ENCODE measurements at places on chromosomes 3 and 15. TPM values are rescaled to one million over a fixed set of nuclear protein-coding genes. Genes with fewer than 3 reads are reported as not detected.

GRCh38 chr3:23999012-23999641 lies 54.0 kb downstream of the NR1D2 start:
- DNase-seq, result peak; percentile 35

- peak; percentile 40 for DNase-seq
Measured at GRCh38 chr3:11803977-11804892, 42.5 kb downstream of the TAMM41 start.

Gene SMCO1
- total RNA-seq, result not detected

DNA sequence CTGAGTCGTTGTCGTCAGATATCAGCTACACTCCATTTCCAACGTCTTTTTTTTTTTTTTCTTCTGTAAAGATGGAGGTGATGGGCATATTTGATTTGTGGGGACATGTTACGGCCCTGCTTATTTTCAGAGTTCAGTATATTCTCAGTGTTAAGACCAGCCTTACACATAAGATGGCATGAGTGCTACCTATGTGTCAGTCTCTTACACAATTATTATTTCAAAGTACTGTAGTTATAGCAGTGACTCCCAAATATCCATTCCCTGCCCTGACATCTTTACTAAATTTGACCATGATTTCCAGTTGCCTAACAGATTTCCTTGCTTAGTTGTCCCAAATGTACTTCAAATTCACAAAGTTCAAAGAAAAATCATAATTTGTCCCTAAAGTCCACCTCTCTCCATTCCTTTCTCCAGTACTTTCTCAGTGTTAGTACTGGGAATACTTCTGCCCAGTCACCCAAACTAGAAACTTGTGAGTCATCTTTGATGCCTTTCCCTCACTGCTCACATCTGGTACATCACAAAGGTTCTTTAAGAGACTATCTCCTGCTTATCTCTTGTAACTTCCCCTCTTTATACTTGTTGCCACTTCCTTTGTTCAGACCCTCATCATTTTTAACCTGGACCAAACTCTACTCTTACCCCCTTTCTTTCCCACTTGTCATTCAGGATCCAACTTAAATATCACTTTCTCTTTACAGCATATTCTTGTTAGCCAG lies 67.0 kb downstream of the ZNF609 start:
- peak; percentile 35 for DNase-seq

DNA sequence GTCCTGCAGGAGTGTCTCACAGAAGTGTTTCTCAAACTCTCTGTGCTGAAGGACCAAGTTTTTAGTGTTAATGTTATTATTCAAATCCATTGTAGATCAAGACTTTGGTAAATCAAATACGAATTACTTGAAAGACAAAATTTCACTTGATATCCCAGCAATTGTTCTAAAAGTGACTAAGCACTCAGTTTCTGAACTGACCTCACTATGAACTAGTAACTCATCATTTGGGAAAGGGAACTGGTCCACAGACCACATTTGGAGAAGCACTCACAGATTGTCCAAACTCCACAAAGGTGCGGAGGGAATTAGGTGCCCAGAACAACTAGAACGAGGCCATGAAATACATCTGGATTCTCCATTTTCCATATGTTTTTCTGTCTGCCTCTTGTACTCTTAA lies 25.6 kb downstream of the FAM43A start:
- DNase-seq, result no peak
